ENCODE measurements at places on chromosomes 11 and 22.

DNA sequence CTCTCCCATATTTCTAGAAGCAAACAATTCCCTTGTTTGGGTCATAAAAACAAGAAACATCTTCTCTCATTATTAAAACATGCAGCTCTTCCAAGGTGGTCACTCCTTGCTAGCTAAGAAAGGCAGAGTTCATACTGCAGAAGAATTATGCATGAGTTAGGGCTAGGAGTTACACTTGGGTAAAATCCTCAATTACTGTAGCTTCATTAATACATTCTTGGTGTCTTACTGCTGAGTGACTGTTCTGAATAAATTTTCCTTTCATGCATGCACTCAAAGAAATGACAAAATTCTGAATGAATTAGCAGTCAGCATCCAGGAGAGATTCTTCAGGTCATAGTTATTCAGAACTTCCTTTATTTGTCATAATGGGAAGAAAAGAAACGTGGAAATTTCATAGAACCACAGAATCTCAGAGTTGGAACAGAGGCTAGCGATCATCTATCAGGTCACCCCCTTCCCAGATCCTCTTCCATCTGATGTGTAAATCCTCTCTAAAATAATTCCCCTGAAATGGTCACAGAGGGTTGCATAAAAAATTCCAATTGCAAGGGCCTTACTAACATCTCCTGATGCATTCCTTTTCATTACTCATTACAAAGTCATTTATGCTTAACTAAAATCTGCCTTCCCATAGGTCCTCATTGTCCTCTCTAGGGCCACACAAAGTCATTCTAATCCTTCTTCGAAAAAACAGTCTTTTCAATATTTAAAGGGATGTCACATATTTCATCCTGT lies 771.5 kb downstream of the DLG2 start:
- DNase-seq = no peak

DNA sequence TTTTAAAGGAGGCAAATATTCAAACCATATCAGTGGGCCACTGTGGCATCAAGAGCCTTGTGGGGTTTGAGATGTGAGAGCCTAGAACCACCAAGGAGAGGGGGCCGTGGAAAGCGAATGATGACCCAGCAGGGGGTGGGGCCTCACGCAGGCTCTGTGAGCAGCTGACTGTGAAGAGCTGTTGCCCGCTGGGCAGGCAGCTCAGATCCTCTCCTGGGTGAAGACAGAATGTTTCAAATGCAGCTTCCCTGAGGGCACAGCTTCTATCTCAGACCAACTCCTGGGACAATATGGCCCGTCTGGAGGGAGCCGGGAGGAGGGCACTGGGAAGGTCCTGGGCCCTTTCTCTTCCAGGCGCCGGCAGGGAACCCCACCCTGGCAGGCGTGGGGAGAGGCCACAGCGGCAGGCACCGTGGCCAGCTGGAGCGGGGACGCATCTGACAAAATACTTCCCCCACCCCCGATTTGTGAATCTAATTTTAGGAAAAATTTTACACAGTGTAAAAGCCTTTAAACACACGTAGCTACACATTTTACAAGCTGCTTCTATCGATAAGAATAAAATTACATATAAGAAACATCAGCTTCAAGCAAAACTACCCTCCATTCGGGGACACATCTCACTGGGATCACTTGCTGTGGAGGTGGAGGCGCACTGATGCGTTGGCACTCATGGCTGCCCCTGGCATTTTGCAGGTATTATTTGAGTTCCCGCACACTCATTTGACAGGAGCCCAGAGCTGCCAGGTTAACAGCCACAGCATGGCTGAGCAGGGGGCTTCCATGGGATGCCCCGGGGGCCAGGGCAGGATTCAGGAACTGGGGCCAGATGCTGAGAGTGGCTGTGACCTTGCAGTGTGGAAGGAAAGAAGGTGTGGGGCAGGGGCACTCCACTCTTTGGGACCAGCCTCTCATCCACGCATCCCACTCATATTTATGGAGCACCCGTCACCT lies 40.3 kb downstream of the PARVG start:
- no peak for DNase-seq

DNA sequence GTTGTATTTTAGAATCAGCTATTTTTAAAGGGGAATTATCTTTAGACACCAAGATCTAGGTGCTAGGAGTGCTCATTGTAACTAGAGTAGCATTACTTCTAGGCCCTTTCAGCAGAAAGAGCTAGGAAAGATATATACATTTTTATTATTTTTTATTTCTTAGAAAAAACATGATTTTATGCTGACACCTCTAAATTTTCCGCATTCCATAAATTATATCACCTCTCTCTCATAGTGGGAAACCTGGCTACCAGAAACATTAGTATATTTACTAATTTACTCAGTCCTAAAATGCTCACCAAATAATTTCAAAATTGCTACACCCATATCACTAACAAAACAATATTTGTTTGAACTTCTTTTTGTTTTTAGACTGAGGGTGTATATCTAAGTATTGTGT lies 32.1 kb upstream of the SLC36A4 start:
- DNase-seq = no peak

DNA sequence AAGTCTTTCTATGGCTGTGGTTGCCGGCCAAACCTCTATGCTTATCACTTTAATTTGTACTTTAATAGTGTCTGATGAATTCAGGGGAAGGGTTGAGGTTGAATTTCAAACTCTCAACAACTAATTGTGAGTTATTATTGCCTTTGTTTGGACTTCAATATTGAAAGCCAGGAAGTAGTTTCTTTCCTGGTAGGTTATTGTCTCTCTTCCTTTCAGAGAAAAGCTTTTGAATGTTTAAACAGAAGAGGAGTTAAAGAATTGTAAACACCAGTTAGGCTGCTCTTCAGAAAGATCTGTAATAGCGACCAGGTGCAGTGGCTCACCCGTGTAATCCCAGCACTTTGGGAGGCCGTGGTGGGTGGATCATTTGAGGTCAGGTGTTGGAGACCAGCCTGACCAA lies 22.2 kb downstream of the NNMT start:
- DNase-seq = no peak
